ENCODE measurements at places on chromosomes 11 and 22.

DNA sequence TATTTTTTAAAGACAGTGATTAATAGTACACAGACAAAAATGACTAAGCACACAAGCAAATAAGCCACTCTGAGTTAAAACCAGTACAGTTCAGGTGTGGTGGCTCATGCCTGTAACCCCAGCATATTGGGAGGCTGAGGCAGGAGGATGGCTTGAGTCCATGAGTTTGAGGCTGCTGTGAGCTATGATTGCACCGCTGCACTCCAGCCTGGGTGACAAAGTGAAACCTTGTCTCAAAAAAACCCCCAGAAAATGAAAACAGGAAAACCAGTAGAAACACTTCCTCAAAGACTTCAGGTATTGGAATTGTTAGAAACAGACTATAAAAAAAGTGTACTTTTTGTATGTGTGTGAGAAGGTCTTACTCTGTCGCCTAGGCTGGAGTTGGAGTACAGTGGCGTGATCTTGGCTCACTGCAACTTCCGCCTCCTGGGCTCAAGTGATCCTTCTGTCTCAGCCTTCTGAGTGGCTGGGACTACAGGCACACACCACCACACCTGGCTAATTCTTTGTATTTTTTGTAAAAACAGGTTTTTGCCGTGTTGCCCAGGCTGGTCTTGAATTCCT lies 33.0 kb downstream of the PPP6R2 start:
- no peak for DNase-seq

DNA sequence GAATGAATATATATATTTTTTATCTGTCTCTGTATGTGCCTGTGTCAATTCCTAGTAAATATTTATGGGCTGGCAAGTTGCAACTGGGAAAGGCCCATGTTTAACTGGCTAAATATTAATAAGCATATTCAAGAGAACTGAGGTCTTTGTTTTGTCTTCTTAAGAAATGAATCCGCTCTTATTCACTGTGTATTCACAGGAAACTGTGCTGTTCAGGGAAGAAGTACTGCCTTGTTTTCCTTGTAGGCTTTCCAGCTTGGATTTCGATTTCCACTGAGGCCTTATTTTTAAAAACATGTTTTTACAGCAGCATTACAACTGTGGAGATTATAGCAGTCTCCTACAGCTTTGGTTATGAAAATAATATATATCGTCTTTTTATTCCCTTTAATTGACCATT lies 64.7 kb downstream of the LDLRAD3 start:
- no peak for DNase-seq

- peak; percentile 52 for DNase-seq
Observed at GRCh38 chr11:94876645-94877442, 96.5 kb downstream of the CWC15 start.

GRCh38 chr22:20022231-20022977 lies 1.5 kb downstream of the TANGO2 start:
- DNase-seq, result no peak

DNA sequence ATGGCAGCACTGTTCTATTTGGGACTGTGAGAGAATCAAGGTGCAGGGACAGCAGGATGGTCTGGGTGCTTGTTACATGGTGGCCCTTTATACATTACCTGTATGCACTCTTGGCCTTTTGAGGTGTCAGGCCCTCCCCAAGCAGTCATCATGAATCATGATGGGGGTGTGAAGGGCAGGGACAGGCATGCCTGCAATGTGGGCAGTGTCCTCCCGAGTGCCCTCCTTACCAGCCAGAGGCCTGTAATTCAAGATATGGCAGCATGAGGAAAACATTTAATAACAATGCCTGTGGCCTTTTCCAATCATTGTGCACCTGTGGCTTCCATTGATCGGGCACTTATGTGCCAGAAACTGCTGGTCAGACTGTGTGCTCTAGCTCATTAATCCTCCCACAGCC lies 25.5 kb upstream of the CYP2D6 start:
- DNase-seq, result no peak

- no peak for DNase-seq
Observed at GRCh38 chr11:120332822-120333716, 3.1 kb upstream of the ARHGEF12 start.

GRCh38 chr22:45413013-45413367 lies 409 bp downstream of the SMC1B start:
- DNase-seq, result no peak

DNA sequence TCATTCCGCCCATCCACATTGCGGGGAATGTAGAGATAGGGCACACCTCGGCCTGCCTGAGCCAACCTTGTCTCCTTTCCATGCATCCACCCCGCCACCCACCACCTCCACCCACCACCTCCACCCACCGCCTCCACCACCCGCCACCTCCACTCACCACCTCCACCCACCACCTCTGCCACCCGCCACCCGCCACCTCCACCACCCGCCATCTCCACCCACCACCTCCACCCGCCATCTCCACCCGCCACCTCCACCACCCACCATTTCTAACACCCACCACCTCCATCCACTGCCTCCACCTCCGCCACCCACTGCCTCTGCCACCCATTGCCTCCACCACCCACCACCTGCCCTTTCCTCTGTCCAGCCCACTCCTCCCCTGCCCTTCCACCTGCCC lies 78.4 kb downstream of the IGLL1 start:
- no peak for DNase-seq

GRCh38 chr22:23888615-23889401 lies 5.4 kb upstream of the MIF start:
- no peak for DNase-seq

DNA sequence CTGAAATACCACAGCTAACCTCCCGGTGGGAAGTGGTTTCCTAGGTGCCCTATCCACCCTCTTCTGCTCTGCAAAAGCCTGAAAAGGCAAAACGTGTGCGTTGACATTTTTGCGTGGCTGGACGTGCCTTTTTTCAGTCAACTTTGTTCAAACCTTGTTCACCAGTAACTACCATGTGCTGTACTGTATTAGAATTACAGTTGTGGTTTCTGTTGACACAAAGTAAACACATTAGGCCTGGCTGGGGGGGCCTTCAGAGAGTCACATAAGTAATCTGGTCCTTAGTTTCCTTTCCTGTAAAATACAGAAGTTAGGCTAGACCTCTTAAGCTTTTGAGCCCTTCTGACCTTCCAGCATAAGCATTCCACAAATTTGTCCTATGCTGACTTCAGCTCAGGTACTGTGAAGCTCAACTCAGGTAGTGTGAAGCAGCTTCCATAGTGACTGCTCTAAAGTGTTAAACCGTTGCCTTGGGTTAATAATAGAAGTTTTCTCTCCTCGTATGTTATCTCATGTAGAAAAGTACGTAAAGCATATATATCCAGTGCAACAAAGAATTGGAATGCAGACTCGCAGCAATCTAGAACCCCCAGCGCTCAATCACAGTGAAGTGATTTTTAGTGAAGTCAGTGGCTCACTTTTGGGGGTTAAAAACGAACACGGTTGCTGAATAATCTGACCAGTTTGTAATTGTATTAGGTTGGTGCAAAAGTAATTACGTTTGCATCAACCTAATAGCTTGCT lies 1.8 kb downstream of the EWSR1 start:
- DNase-seq, result no peak

DNA sequence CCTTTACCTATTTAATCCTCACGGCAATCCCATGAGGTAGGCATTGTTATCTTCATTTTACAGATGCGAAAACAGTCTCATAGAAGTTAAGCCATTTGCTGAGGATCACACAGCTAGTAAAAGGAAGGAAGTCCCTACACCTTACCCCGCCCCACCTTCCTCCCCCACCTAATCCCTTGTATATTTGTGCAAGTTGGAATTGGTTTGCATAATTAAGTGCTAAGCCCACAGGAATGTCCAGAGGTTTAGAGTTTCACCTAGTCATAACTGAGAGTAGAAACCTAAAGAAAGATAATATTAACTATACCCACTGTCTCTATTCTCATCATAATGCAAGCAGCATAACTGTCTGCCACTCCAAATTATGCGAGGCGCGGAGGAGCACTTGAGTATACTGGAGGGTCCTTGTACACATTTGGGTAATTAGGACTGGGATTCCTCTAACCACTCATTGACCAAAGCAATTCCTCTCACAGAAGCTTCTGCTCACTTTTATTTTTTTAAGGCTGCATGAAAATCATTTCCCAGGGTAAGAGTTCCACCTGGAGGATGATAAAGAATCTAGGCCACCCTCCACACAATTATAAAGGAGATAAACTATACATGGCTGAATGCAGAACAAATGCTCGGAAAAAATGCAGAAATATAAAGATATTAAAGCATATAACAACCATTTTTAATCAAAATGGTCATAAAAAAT lies 199.9 kb downstream of the FAM181B start:
- DNase-seq, result no peak

- DNase-seq, result no peak
Observed at GRCh38 chr11:23124996-23125395, 264.7 kb upstream of the CCDC179 start.

DNA sequence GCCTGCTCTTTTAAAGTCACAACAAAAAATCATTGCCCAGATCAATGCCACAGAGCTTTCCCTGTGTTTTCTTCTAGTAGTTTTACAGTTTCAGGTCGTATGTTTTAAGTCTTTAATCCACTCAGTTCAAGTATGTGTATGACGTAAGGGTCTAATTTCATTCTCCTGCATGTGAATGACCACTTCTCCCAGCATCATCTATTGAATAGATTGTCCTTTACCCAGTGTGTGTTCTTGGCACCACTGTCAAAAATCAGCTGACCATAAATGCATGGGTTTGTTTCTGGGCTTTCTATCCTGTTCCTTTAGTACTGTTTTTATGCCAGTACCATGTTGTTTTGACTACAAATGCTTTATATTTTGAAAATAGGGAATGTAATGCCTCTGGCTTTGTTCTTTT lies 28.1 kb downstream of the INTS4 start:
- no peak for DNase-seq

GRCh38 chr11:42273977-42274376 lies 814.5 kb upstream of the LRRC4C start:
- DNase-seq, result no peak

DNA sequence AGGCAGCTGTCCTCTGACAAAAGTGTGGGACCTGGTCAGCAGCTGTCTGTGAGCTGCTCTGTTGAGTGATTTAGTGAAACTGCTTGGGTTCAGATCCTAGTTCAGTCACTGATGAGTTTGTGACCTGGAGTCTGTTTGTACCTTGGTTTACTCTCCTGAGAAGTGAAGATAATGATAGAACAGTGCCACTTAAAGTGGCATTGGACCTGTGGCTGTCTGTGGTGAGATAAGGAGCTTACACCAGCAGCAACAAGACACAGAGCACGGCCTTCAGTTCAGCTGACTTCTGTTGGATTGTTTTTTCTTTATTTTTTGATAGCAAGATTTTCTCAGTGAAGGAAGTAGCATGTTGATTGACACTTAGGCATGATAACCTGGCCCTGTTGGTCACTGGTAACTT lies 46.2 kb upstream of the CTTN start:
- DNase-seq, result no peak

GRCh38 chr11:10975287-10975721 lies 117.5 kb upstream of the ZBED5 start:
- no peak for DNase-seq

DNA sequence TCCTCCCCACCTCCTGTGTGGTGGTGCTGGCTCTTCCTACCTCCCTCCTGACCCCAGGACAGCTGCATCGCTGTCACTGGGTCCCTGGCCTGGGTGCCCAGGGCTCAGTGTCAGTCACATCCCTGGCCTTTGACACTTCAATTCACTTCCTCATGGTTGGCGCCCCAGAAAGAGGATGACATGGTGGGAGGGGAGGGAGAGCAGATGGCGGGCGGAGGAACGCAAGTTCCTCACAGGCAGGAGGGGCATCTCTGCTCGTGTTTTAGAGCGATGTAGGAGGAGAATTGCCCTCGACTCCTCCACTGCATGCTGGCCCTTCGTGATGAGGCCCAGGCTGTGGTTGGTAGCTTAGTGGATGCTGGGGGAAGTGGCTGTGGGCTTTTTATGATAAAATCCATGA lies 35.1 kb upstream of the KRTAP5-7 start:
- DNase-seq, result no peak

- DNase-seq, result no peak
Observed at GRCh38 chr11:62708793-62709192, 1.3 kb downstream of the GNG3 start.

DNA sequence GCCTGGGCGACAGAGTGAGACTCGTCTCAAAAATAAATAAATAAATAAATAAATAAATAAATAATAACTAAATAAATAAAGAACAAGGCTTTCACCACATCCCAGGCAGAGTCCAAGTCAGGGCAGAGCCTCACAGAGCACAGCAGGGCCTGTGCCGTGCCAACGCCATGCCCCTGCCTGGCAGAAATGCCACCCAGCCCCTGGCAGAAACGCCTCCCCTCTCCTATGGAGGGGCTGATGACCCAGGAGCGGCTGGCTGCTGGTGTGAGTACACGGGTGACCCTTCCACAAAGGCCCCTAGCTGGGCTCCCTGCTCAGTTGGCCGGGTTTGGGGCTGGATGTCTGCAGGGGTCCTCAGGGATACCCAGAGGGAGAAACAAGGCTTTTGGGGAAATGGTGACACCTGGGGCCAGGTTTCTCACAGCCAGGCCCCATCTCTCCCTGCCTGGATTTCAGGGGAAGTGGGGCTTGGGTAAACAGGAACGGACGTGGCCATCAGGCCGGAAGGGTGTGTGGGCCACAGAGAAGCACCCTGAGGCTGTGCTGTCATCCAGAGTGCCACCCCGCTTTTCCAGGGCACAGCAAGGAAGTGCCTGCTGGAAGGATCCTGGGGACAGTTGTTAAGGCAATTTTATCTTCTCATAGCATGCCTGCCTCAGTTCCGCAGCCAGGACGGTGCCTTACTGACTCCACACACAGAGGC lies 5.1 kb downstream of the BID start:
- no peak for DNase-seq

- peak; percentile 82 for DNase-seq
Observed at GRCh38 chr22:31676700-31677099, 14.7 kb upstream of the PISD start.

DNA sequence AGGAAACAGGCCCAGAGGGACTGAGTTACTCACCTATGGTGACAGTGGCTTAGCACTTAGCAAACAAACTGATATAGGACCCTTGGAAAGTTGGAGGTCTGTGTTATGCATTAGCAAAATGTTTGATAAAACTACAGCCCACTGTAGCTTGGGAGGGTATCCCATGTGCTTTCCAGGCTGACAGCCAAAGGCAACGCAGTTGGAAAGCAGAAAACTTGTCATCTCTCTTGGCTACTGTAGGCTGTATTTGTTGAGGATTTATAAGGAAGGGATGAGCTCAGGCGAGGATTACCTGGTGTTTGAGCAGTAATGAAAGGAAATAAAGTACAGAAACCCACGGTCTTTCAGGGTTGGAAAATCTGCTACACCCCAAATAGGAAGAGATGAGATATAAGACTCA lies 23.8 kb downstream of the SDHAF2 start:
- no peak for DNase-seq

DNA sequence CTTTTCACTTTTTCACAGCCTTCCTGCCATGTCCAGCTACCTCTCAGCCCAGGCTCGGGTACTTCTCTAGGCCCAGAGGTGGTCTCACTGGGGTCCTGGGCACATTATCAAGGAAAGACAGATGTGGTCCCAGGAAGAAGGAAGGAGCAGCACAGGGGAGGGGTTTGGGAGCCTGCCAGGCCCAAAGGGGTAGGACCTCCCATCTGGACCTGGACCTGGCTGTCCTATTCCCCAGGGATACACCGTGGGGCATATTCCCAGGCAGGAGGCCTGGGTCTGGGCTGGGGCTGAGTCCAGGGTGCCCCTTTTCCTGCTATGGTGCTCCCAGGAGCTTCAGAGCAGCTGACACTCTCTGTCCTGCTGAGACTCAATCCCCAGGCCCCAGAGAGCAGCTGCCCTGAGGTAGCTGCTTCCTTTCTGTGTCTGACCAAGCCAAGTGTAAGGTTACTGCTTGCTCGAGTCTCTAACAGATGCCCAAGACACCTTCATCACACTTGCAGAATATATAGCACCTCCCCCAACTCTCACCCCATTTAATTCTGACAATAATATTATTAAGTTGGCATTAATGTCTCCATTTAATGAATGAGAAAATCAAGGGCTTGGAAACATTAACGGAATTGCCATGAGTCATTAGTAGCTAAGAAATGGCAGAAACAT lies 232.0 kb downstream of the BUD13 start:
- no peak for DNase-seq
